ENCODE measurements at places on chromosomes 6 and 20. TPM values are rescaled to one million over a fixed set of nuclear protein-coding genes. Genes with fewer than 3 reads are reported as not detected.

The TMEM74B gene
- total RNA-seq, result 3.9 TPM

The PABPC1L gene
- 17.1 TPM for total RNA-seq

The DZANK1 gene
- 2.7 TPM for total RNA-seq

The CCND3 gene
- total RNA-seq, result 31.8 TPM

The CDH22 gene
- not detected for total RNA-seq

- no peak for DNase-seq
Measured at GRCh38 chr6:82362878-82363427, 664 bp upstream of the TPBG start.

- no peak for DNase-seq
Measured at GRCh38 chr6:104887350-104887749, 27.6 kb upstream of the HACE1 start.

DNA sequence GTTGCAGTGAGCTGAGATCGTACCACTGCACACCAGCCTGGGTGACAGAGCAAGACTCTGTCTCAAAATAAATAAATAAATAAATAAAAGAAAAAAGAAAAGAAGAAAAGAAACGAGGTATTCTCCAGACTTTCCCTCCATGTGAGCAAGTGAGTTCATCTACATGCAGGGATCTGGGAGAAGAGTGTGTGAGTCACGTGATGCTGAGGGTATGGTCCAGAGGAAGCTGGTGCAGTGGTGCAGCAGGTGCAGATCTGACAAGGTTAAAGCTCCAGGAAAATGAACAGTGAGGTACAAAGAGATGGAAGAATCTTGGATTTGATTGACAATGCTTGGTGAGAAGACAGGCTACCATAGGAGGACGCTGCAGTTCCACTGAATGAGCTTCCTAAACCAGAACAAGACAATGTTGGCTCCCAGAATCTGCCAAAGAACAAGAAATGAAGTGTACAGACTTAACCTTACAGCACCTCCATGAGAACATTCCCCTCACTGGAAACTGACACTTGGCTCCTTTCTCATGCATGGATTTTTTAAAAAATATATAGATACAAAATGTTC is 79.5 kb upstream of the BTBD3 start:
- peak; percentile 57 for DNase-seq

GRCh38 chr6:91812596-91813274 is 1225.9 kb upstream of the MAP3K7 start:
- DNase-seq, result no peak

DNA sequence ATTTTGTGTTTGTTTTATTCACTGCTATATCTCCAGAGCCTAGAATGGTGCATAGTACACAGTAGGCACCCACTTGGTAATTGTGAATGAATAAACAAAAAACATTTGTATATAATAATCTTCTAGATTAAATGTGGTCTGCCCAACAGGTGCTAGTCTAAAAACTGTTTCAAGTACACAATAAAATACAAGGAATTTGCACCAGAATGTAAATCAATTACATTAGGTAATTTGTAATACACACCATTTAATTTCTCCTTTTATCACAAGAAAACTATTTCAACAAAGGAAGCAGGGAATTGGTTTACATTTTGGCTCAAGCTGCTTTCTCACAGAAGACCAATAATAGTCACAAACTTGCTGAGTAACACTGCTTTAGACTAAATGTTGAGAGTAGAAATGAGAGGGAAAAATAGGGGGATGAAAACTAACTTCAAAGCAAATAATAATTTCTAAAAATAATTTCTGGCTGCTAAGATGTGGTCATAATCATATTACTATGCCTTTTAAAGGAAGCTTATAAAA is 22.1 kb downstream of the RUNX2 start:
- DNase-seq, result no peak

DNA sequence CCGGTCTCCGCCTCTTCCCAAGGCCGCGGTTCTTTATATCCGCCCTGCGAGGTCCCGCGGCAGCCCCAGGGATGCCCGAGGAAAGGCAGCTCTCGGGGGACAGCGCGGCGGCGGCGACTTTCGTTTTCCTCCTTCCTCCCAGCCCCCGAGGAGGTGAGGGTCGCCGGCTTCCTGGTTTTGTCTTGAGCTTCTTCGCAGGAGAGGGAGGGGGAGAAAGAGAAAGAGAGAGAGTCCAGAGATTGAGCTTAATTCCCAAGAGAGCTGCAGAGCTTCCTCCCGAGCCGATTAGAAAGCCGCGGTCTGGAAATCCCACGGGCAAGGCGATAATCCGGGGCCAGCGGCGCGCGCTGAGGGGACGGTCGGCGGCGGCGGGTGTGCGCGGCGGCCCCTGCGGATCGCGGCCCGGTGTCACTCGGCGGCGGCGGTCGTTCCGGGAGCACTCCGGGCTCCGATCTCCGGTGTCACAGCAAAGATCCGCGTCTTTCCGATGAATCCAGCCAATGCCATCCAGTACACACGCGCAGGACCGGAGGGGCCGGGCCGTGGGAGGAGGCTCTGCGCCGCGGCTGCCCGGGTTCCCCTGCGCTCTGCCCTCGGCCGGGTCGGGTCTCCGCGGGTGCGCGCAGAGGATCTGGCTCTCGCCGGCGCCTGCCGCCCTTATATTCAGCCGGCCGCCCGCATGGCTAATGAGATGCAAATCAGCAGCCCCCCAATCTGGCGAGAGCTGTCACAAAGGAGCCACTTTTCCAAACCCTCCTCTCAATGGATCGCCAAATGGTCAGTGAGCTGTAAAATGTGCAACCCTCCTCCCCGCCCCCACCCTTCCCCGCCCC is at the start of gene DLL1:
Gene DLL1 (minus strand): TSS at position 783 of the 833 bp plus-strand sequence. CDS start 939 bp downstream, outside the sequence.
- DNase-seq, result peak; percentile 15

DNA sequence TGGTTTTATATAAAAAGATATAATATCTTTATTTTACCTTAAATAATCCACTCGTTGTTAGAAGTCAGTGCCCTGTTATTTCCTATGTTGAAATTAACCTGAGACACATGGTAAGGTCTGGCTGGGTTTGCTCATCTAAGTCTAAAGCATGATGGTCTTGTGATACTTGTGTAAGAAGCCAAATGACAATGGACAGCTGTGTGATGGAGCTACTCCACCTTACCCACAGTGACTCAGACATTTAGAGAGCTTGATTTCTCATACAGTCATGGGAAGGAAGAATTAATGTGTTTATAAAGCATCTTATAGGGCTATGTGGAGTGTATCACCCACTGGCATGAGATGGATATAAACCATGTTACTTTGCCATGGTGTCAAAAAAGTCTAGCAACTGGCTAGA is 11.7 kb downstream of the CTCFL start:
- peak; percentile 93 for DNase-seq

DNA sequence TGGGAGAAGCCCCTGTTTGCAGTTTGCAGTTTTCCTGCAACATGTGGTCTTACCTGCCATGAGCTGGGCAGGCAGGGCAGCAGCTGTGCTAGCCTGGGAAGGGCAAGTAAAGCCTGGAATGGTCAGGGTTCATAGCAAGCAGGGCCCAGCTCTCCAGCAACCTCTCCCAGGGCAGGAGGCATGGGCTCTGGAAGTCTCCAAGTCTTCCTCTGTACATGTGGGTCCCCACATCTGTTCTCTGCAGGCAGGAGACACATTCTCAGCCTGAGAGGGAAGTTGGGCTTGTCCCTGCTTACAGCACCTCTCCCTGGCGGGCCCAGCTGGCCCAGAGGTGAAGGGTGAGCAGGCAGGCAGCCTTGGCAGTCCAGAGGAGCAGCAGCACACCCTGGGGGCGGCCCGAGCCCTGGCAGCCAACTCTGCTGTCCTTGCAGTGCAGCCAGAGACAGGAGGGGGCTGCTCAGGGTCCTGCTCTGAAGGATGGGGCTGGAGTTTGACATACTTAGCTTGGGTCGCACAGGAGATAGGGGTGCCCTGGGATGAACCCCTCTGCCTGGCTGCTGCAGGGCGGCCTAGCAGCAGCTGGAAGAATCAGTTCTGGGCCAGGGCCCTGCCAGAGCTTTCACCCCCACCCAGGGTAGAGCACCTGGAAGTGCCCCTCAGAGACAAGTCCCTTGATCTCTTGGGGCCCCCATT is 176.0 kb downstream of the MRPL14 start:
- peak; percentile 15 for DNase-seq

DNA sequence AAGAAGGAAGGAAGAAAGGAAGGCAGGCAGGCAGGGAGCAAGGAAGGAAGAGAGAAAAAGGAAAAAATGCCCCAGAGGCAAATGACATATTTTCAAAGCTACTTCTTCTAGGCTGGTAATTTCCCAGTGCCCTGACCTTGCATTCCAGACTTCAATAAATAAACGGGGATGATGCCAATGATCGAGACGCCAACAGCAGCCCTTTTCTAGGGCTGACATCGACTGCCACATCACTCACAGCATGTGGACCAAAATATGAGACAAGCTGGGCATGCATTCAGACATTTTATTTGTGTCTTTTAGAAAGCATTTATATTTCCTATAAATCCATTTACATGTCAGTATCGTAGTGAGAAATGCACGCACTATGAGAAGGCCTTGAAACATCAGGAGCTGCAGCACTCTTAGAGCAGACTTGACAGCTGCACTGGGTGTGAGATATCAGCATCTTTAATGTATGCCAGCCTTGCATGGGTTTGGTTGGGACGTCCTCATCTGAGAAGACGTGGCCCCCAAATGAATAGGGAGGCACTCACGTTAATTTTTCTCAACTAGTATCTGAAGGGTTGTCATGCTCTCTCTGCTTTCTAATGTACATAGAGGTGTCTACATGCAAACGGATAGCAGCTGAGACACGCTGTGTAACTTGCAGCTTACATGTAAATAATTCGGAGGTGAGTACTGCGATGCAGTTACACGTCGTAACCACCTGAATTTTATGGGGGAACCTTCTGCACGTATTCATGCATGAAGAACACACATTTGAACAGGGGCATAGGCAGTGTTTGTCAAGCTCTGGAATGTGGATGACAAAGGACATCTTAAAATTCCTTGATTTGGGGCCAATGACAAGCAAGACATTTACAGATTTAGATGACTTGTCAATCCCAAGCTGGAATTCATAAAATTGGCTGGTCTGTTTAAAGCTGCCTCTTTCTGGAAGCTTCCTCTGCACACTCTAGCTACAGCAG is 149.1 kb upstream of the AGPAT4 start:
- DNase-seq, result no peak

GRCh38 chr20:6705106-6705766 is 62.2 kb upstream of the BMP2 start:
- DNase-seq, result no peak

- no peak for DNase-seq
Measured at GRCh38 chr6:7129784-7130569, 22.2 kb downstream of the RREB1 start.

- no peak for DNase-seq
Measured at GRCh38 chr6:72620871-72621290, 983 bp upstream of the KCNQ5 start.

All from SK-MEL-5 (cell line).